Amniotic stem cell (primary cell): ENCODE measurements at places on chromosomes 6 and 20.

DNA sequence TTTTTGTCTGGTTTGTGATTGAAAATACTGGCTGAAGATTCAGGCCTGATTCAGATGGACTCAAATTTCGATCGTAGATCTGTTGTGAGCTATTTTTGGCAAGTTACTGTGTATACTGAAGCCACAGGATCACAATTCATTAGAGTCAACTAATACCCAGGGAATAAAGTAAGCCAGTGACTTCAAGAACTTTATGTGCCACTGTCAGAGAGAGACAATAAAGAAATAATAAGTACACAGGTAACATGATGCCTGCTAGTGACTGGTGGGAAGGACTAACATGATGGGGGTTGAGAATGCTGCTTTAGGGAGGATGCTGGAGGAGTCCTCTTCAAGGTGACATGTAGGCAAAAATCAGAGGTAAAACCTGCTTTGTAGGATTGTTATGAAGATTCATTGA, 215.9 kb downstream of the DOK5 start:
- DNase-seq: no peak

- no peak for DNase-seq
Measured at GRCh38 chr20:36815454-36816091, 42.0 kb upstream of the DSN1 start.

GRCh38 chr20:31516651-31517050, 2.4 kb downstream of the HM13 start:
- DNase-seq: no peak

- DNase-seq: no peak
Measured at GRCh38 chr20:51529758-51530157, 12.8 kb downstream of the NFATC2 start.

- DNase-seq: no peak
Measured at GRCh38 chr6:34362909-34363680, 29.4 kb downstream of the NUDT3 start.
